ENCODE measurements at places on chromosomes 1 and 21. TPM values are rescaled to one million over a fixed set of nuclear protein-coding genes. Genes with fewer than 3 reads are reported as not detected.

PRKAA2 gene
- total RNA-seq: 0.10 TPM

ADORA3 gene
- total RNA-seq: not detected

ARID1A gene
- 14.6 TPM for total RNA-seq

ATAD3C gene
- total RNA-seq: not detected

HSD3B1 gene
- not detected for total RNA-seq

TMEM82 gene
- total RNA-seq: not detected

AZIN2 gene
- total RNA-seq: 3.6 TPM

H6PD gene
- 16.7 TPM for total RNA-seq

RUNX3 gene
- 4.6 TPM for total RNA-seq

C8B gene
- not detected for total RNA-seq

ESRRG gene
- not detected for total RNA-seq

OR2T33 gene
- not detected for total RNA-seq

CATSPERE gene
- 1.0 TPM for total RNA-seq

SH2D5 gene
- total RNA-seq: 2.4 TPM

LDLRAP1 gene
- 13.3 TPM for total RNA-seq

HRNR gene
- not detected for total RNA-seq

MPL gene
- total RNA-seq: not detected

HMGB4 gene
- not detected for total RNA-seq

SLC45A3 gene
- total RNA-seq: 1.7 TPM

PGM1 gene
- 19.8 TPM for total RNA-seq

KRTAP13-2 gene
- total RNA-seq: not detected

RXRG gene
- total RNA-seq: 0.47 TPM

WNT3A gene
- not detected for total RNA-seq

DTL gene
- total RNA-seq: 35.1 TPM

FCGR3A gene
- total RNA-seq: not detected

OR2AJ1 gene
- total RNA-seq: not detected

BLZF1 gene
- total RNA-seq: 33.2 TPM

MUL1 gene
- 14.3 TPM for total RNA-seq

TMOD4 gene
- not detected for total RNA-seq

PEAR1 gene
- not detected for total RNA-seq

Data from MG63 (cell line).